Activated CD4-positive, alpha-beta T cell treated with anti-CD3 and anti-CD28 coated beads, Interleukin-2, Interleukin-6, amounts not matched to agents 100 ng/mL and 50 ng/mL, durations not matched to agents 16 hours and 8 hours (primary cell): ENCODE measurements at places on chromosomes 13 and 19.
A peak's percentile ranks its signal among the peaks of the same experiment; 100 is the strongest.

DNA sequence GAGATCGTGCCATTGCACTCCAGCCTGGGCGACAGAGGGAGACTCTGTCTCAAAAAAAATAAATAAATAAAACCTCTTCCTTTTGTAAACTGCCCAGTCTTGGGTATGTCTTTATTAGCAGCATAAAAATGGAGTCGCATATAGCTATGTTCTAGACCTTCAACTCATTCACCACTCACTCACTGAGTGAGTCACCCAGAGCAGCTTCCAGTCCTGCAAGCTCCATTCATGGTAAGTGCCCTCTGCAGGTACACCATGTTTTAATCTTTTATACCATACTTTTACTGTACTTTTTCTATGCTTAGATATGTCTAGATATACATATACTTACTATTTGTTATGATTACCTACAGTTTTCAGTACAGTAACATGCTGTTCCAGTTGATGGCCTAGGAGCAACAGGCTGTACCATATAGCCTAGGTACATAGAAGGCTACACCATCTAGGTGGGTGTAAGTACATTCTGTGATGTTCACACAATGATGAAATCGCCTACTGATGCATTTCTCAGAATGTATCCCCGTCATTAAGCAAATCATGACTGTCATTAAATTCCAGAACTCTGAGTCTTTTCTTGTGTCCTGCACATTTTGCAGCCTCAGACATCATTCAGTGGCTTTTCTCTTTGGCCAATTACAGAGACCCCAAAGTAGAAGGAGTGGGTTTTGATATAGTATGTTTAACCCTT is 13.7 kb upstream of the FARP1 start:
- DNase-seq = no peak

GRCh38 chr13:65679240-65679639 is 1550.9 kb downstream of the PCDH9 start:
- no peak for DNase-seq

GRCh38 chr19:49676136-49676783 is 811 bp upstream of the PRMT1 start:
- peak; percentile 86 for DNase-seq

GRCh38 chr13:51912091-51912490 is 50.3 kb downstream of the CCDC70 start:
- DNase-seq = no peak

GRCh38 chr19:49340069-49340864 is 5.1 kb downstream of the CD37 start:
- DNase-seq = no peak

DNA sequence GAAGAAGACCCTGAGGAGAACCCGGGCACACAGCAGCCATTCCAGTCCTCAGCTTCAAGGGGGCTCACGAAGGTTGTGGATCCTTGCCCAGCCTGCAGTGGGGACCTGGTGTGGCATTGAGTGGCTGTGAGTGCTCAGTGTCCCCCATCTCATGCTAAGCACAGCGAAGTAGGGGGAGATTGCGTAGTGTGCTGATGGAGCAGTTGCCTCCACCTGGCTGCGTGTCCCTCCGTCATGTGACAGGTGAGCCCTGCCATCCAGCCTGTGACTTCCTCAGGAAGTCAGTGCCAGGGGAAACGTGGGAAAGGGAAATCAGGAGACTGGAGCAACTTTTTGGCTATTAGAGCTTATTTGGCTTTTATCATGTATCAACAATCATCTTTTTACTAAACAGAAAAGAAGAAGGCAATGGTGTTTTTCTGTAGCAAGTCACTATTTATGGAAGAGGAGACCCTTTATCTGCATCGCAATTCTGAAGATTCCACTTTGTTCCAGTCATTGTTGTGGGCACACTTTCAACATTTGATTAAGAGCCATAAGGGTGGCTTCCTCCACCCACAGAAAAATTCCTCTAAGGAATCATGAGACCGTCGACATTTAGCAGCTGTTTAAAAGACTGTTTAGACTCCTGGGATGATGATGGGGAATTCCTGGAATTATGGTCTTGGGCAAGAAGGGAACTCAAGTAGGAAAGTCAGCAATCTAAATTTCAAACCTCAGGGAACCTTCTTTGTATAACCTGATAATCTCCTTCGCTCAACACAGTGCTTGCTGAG is 126.8 kb upstream of the SPATA13 start:
- DNase-seq = no peak

GRCh38 chr13:29498426-29499040 is 97.0 kb downstream of the SLC7A1 start:
- DNase-seq = no peak

- no peak for DNase-seq
These were observed 448.1 kb downstream of the DIAPH3 start for GRCh38 chr13:59715611-59716010.

- DNase-seq = no peak
These were observed 313.2 kb downstream of the SHISA2 start for GRCh38 chr13:25738342-25739196.

- no peak for DNase-seq
These were observed 15.6 kb upstream of the TMPRSS9 start for GRCh38 chr19:2344381-2344870.

GRCh38 chr19:931860-932647 is 6.2 kb downstream of the ARID3A start:
- no peak for DNase-seq

GRCh38 chr19:38063928-38064327 is 156.9 kb downstream of the SIPA1L3 start:
- no peak for DNase-seq

DNA sequence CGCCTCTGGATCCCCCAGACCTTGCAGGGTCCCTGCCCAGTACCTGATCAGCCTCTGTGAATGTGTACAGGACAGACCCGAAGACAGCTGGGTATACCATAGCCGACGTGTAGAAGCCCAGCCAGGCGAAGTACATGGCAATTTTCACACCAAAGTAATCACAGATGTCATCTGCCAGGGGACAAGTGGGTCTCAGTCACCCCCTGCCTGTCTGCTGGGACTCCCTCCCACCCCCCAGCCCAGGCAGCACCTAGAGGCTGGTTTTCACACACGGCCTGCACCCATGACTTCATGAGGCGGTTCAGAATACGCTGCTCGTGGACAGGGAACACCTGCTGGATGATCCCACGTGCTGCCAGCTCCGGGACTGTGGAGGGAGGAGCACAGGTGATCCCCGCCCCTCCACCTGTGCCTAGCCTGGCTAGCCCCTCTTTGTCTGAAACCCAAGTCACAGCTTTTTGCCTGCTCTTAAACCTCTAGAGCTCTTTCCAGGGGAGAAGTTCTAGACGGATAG is 3.6 kb downstream of the ANO8 start:
- no peak for DNase-seq

DNA sequence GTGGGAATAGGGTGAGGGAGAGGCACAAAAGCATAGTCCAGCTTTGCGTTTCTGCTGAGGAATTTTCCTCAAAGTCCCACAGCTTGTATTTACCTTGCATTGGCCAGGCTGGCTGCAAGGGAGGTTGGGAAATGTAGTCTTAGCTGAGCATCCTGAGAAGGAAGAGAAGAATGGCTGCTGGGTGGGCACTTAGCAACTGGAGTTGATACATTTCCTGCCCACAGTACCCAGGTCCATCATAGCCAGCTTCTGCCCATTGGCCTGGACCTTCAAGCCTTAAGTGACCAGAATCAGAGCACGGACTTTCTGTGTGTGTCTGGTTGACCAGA is 112.4 kb downstream of the SIPA1L3 start:
- no peak for DNase-seq

DNA sequence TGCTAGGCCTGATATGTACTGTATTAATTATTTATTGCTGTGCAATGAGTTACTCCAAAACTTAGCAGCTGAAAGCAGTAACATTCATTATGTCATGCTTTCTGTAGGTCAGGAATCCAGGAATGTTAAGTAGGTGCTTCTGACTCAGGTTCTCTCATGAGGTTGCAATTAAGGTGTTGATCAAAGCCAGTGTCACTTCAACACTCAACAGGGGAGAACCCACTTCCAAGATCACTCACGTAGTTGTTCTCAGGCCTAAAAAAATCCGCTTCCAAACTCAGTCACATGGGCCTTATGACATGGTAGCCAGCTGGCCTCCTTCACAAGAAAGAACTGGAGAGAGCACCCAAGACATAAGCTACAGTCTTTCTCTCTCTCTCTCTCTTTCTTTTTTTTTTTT is 211.1 kb upstream of the NBEA start:
- DNase-seq = no peak

GRCh38 chr19:45003485-45003884 is 2.2 kb downstream of the RELB start:
- no peak for DNase-seq

DNA sequence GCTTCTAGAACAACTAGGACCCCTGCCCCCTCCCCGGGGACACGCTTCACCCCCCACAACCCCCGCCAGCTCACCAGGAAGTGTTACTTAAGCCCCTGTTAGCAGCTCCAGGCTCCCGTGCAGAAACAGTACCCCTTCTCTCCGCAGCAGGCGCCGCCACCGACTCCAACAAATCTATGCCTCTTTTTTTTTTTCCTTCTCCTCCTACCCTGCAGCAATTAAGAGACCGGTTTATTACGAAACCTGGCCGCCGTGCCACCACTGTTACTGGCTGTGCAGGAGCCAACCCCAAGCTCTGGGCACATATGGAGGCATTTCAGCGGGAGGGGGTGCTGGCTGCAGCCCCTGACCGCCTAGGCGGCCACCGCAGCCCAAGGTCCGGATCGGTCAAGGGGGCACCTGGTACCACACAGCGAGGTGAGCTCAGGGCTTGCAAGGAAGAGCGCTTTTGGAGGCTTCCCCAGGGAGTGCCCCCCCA is 2.4 kb downstream of the GADD45B start:
- DNase-seq = peak; percentile 61

GRCh38 chr19:38658462-38659306 is 11.2 kb downstream of the ACTN4 start:
- no peak for DNase-seq
